ENCODE measurements at places on chromosomes 1 and 21.

- no peak for DNase-seq
Observed at GRCh38 chr21:35333831-35334618, 284.9 kb upstream of the RUNX1 start.

DNA sequence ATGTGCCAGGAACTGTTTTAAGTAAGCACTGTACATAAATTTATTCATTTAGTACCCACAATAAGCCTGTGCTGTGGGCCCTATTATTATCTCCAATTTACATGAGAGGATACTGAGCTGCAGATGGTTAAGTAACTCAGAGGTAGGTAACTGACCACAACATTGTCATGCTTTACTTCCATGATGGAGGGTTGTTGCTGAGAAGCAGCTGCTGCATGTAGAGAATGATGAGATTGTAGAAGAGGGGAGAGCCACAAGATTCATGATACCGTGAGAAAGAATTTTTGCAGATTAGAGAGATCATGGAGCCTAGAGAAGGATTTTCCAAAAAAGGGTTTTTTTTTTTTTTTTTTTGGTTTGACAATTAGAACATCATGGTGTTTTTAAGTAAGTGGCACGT lies 313.1 kb downstream of the PTBP2 start:
- no peak for DNase-seq

DNA sequence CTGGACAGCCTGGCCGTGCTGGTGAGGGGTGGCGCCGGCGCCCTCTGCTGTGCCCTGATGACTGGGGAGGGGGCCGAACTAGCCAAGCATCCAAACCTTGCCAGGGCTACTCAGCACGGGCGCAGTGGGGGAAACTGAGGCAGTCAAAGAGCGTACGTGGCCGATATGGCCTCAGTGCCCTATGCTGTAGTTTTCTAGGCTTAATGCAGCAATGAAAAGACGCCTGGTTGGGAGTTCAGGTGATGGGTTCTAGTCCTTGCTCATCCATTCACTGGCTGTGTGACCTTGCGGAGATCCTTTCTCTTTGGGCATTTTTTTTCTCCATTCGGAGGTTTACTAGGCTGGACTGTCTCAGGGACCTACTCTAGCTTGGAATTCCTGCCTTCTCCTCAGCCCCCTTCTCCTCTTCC lies 822 bp downstream of the MTX1 start:
- no peak for DNase-seq

GRCh38 chr1:150511551-150511950 lies 3.6 kb downstream of the ECM1 start:
- DNase-seq, result no peak

GRCh38 chr1:215605011-215605621 lies 38.0 kb downstream of the KCTD3 start:
- DNase-seq, result no peak

DNA sequence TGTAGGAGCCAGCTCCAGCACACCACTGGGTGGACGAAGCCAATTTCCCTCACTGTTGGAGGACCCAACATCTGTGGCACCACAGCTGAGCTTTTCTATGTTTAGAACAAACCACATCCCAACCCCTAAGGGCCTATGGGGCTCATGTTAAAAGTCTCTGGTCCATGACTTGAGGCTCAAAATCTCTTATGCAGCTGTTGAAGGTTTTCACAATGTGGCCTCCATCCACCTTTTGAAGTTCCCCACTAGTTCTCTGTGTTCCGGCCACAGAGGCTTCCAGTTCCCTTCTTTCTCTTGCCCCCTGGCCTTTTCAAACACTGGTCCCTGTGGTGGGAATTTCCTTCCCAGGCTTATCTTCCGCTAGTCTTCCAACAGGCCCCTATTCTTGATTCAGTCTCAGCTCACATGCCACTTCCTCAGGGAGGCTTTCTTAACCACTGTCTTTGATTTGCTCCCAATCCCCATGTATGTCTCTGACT lies 3.9 kb upstream of the IFNLR1 start:
- DNase-seq, result no peak

DNA sequence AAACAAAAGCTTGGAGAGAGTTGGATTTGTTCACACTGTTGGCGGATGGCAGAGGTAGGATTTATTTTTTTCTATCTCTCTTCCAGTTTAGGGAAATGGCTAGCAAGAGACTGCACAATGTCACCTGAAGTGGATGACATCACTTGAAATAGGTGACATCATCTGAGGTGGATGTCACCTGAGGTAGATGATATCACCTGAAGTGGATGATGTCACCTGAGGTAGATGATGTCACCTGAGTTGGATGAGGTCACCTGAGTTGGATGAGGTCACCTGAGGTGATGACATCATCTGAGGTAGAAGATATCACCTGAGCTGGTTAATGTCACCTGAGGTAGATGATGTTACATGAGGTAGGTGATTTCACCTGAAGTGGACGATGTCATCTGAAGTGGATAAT lies 413.4 kb downstream of the DSCAM start:
- no peak for DNase-seq

DNA sequence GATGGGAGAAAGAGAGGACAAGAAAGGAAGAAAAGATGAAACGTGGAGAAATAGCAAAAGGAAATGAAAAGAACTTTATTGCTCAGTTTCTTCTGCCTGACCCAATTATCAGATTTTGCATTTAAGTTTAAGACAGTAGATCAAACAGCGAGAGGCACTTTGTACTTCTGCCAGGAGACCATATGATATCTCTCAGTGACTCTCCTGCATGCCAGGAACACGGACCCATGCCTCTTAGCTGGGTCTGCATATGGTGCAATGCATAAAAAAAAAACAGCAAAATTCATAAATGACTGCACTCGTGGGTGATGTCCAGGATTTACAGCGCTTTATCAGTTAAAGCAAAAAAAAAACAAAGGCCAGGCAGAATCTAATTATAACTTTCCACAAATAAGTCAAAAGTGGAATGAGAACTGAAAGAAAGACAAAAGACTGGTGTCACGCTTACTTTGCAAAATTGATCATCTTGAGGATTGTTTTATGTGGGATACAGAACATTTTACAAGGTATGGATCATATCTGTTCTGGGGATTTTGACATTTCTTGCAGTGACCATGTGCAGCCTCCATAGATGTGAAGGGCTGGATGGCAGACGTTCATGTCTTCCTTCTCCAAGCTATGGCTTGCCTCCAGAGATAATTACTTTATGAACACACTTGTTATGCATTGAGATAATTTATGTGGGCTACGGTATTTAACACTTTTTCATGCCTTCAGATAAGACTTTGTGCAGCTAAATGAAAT lies 79.5 kb downstream of the RUNX1 start:
- DNase-seq, result no peak

DNA sequence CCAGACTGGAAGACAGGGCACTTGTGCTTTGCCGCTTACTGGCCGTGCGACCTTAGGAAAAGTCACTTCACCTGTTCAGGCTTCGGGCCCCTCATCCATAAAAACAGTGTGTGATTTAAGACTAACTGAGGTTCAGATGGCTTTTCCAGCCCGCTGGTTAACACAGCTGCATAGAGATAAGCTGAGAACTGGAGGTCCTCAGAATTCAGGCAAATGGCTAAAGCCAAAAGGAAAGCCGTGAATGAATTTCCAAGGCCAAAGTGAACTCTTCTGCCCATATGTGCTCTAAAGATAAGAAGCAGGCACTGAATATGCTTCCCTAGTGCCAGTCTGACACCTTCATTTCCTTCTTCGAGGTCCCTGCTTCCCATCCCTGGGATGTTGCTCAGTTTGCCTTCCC lies 23.5 kb upstream of the SARS1 start:
- DNase-seq, result no peak

DNA sequence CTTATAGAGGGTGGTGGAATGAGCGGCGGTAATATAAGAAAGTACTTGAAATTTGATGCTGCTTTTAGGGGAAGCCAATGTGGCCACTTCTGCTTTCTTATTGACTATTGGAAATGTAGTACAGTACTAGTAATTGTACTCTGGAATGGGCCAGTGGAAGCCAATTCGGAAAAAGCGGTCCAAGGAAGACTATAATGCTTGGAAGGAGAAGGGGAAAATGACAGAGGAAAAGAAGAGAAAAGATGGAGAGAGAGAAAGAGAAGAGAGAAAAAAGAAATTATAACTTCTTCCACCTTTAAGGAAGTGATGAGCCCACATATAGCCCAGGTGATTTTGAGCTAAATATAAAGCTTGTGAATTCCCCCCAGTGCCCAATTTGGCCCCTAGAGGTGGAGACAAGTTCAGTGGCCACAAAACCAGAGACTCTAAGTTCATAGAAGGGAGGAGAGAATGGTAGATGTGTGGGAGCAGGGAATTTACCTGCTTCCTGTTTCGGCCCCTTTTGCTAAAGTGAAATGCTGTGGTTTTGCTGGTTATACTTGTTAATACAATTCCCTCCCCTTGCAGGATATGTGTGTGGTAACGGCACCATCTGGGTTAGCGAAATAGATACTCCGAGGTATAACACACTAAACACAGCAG lies 35.7 kb upstream of the DUSP10 start:
- peak; percentile 16 for DNase-seq

DNA sequence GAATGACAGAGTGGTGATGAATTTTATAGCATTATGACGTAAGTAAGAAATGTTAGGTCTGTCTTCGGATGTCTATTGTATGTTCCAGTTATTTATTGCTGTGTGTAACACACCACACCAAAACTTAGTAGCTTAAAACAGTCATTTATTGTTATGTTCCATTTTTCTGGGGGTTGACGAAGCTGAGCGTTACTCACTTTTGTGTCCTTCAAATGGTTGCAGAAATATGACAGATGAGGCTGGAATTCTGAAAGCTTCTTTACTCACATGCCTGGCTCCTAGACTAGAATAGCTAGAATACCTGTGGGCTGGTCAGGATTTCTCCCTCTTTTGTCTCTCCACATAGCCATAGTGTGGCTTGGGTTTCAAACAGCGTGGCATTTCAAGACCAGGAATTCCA lies 62.1 kb upstream of the S1PR1 start:
- no peak for DNase-seq

DNA sequence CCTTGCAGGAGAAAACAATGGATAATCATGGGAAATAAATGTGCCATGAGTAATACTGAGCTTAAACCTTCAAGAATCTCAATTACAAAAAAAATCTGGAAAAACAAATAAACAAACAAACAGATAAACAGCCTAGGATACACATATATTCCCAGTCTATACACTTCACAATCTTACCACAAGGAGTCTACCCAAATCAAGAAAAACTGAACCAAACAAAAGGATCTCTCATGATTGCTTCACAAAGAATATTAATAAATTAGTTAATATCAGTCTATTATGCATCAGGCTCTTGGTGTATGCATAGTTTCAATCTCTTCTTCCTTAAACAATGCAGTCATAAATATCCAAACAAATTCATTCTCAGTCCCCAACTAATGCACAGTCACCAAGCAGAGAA lies 3.2 kb upstream of the ESRRG start:
- no peak for DNase-seq

GRCh38 chr1:186785503-186785902 lies 43.2 kb upstream of the PLA2G4A start:
- no peak for DNase-seq

DNA sequence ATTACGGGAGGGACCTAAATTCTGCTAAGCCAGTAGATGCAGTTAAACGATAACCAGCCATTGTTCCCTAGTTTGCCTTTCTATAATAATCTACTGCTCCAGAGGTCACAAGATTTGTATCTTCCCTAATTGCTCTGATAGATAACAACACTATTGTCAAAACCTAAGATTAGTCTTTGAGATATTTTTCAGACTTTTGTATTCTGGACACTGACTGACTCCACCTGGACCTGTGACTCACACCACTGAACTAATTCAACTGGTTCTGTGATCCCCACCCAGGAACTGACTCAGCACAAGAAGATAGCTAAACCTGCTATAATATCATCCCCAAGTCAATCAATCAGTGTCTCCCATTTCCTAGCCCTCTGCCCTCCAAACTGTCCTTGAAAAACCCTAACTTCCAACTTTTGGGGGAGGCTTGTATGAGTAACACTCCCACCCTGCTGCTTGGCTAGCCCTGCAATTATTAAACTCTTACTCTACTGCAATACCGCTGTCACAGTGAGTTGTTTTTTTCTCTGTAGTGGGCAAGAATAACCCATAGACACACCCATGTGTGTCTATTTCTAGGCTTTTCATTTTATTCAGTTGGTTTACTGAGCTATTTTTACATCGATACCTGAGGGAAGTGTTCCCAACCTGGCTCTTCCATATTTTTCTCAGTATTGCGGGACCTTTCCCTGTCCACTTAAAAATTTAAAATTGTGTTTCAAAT lies 11.2 kb downstream of the KIFAP3 start:
- no peak for DNase-seq

GRCh38 chr1:10237157-10237539 lies 26.8 kb downstream of the KIF1B start:
- DNase-seq, result no peak

DNA sequence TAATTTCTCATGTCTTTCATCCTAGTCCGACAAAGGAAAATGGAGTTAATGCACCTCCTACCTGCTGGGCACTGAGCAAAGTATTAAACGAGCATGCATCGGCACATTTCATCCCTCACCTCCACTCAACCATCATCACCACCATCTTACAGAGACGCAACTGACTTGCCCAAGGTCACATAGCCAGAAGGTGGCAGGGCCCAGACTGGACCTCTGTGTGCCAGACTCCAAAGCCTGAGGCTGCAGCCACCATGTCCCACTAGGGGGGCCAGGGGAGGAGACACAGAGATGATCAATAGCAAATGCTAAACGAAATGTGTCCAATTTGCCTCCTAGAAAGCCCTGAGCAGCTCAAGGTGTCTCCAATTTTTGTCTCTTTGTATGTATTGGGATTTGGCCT lies 163.7 kb upstream of the EDN2 start:
- no peak for DNase-seq

- DNase-seq, result no peak
Observed at GRCh38 chr1:223842784-223843183, 3.0 kb downstream of the TP53BP2 start.

DNA sequence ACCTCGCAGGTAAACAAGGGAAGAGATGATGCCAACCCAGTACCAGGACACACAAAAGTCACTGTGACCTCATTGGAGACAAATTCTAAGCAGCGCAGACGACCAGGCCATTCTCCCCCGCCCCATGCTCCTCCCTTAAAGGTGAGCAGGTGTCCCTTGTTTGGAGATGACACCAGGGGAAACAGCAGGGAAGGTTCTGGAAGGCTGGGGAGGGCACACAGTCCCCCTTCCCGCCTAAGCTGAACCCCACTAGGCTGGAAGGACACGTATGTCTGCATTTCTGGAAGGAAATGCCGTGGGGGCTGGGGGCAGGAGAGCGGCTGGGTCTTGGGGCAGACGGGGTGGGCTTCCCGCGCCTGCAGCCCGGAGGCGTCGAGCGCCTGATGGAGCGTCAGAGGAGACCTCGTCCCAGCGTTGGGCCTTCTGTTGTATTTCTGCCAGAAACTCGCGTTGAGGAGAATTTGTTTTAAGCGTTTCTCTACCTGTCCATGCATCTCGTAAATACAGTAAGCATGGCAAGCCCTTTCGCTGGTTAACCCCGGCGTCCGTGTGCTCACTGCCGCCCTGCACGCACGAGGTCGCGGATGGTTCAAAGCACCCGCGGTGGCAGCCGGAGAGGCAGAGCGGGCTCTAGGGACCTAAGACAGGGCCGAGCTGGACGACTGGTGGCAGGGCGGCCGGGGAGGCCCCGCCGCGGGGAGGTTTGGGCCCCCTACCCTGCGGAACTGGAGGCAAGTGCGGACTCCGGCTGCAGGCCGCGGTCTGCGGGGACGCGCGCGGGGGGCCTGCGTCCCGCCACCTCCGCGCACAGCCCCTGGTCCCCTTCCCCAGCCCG lies 1.2 kb upstream of the LHX4 start:
- no peak for DNase-seq

- no peak for DNase-seq
Observed at GRCh38 chr1:12249181-12249580, 19.4 kb downstream of the VPS13D start.

All from stimulated activated CD8-positive, alpha-beta memory T cell treated with anti-CD3 and anti-CD28 coated beads, Interleukin-7, amount 100 ng/mL, for 1 hour (primary cell).